ENCODE measurements at places on chromosomes 13 and 19. TPM values are rescaled to one million over a fixed set of nuclear protein-coding genes. Genes with fewer than 3 reads are reported as not detected.

DNA sequence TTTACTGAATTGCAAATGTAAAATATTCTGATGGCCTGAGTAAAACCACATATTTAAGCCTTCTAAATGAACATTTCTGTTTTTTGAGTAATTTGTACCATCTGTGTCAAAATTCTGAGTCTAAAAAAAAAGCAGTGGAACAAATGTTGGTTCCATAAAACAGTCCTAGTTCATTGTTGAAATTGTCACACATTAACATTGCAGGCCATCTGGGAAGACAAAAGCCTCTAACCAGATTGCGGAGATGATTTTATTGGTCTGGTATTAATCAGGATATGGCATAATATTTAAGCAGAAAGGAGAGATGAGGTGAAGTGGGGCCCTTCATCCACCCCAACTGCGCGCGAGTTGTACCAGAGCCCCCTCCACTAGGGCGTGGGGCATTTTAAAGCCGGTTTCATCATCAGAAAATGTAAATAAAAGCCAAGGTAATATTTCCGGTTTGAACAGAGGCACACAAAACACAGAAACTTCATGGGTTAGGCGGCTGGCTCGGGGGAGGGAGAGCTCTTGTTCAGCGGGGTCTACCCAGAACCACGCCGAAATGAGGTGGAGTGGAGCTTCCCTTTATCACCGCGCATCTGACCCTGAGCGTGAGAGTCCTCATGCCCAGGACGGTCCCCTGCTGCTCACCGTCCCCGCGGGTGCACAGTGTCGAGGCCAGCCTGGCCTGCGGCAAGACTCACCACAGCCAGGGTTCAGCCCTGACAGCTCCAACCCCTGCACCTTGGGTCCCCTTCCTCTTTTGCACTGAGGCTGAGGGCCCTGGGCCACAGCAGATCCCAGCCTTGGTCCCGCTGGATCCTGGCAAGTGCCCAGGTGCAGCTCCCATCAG is 169.2 kb downstream of the URI1 start:
- no peak for DNase-seq

The C19orf53 gene
- 20.8 TPM for total RNA-seq

The FAM216B gene
- 0.41 TPM for total RNA-seq

- no peak for DNase-seq
Observed at GRCh38 chr13:76871432-76871831, 14.8 kb downstream of the KCTD12 start.

GRCh38 chr13:38990693-38991092 is at the start of gene STOML3:
TSS of gene STOML3 (minus strand) at chr13:38990831. CDS start at chr13:38990721, 110 bp downstream.
- DNase-seq, result no peak

DNA sequence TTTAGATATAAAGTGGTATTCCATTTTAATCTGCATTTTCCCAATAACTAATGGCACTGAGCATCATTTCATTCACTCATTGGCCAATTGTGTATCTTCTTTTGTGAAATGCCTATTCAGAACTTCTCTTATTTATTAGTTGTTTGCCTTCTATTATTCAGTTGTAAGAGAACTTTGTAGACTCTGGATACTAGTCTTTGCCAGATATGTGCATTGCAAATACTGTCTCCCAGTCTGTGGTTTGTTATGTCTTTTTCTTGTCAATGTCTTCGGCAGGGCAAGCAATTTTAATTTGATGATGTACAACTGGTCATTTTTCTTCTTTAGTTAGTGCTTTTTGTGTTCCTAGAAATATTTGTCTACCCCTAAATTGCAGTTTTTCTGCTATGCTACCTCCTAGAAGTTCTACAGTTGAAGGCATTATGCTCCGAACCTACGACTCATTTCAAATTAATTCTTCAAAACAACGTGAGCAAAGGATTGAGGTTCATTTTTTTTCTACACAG is 115.9 kb downstream of the TSHZ3 start:
- DNase-seq, result no peak
